CD8-positive, alpha-beta memory T cell (primary cell): ENCODE measurements at places on chromosomes 11 and 22.

GRCh38 chr22:49491726-49492125, 335.9 kb downstream of the BRD1 start:
- DNase-seq, result no peak

DNA sequence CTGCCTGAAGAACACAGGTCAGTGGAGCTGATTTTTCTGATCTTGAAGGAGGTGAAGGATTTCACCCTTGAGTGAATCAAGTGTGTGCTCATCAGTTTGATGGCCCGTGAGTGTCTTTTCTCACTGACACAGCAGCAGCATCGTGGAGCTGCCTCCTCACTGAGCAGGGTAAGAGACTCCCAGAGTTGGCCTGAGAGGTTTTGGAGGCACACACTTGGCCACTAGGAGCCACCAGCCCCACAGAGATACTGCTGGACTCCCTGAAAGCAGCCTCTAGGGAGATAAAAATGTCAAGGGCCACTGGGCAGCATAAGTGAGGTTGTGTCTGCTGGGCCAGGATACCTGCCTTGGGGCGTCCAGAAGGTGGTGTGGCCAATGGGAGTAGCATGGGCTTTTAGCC, 245.4 kb downstream of the GRIK4 start:
- no peak for DNase-seq

DNA sequence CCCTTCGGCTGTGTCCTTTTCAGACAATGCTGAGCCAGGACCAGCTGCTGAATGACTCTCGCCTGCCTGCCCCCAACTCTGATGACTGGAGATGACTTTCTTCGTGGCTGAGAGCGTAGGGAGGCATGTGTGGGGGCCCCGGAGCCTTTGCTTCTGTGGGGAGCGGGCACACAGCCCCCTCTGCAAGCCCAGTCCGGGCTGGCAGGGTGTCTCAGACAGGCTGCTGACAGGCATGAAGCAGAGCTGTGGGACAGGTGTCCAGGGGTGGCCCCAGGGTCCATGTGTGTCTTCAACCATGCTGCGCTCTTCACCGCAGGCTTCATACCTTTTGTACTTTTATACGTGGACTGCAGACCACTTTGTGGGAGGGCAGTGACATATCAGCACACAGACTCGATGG, 16.6 kb downstream of the CYB5R2 start:
- DNase-seq, result no peak

- DNase-seq, result no peak
These were observed 61.2 kb downstream of the TBC1D22A start for GRCh38 chr22:46823654-46824053.

DNA sequence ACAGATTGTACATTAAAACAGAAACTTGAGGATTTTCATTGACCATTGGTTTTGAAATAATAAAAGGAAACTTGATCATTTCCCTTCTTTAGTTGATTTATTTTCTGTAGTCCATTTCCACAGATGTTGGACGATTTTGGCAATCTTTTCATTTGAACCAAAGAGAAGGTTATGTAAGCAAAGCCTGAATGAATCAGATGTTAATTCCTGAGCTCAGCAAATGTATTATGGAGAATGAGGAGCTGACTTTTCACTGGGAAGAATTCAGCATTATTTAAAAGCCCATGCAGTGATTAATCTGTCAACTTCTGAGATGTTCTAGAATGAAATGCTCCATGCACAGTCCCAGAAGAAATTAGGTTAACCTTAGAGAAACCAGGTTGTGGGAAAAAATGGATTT, 29.0 kb downstream of the ELMOD1 start:
- no peak for DNase-seq

GRCh38 chr11:31127290-31127689, 242.2 kb downstream of the DCDC1 start:
- no peak for DNase-seq

GRCh38 chr11:104332110-104332509, 168.2 kb upstream of the PDGFD start:
- no peak for DNase-seq

DNA sequence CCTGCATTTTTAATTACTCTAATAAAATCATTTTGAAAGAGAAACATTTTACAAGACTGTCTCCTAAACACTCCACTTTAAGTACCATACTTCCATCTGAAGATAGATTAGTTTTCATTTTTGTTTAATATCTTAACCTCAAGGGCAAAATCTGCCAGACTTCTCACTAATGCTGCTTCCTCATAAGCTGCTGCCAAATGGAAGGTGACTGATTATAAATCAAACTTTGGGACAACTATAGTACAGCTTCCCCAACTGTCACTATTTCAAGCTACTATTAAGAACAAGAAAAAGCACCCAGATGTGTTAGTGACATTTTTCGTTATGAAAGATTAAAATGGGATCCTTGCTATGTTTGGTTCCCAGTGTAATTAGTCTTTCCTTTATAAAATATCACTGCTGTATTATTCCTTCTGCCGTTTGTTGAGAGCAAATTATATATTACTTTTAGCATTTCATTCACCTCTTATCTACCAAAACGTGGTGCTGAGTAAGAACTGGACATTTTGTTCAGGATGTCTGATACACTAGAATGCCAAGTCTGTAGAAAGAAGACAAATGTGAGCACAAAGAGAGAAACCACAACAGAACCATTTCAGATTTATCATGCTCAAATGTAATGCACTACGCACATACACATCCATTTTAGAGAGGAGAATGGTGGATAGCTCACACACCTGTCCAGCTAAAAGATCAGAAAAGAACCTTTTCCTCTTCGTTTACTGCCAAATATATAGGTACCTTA, 312.2 kb upstream of the C11orf87 start:
- no peak for DNase-seq

- DNase-seq, result no peak
These were observed 196.3 kb upstream of the ARHGAP20 start for GRCh38 chr11:110908401-110909105.

DNA sequence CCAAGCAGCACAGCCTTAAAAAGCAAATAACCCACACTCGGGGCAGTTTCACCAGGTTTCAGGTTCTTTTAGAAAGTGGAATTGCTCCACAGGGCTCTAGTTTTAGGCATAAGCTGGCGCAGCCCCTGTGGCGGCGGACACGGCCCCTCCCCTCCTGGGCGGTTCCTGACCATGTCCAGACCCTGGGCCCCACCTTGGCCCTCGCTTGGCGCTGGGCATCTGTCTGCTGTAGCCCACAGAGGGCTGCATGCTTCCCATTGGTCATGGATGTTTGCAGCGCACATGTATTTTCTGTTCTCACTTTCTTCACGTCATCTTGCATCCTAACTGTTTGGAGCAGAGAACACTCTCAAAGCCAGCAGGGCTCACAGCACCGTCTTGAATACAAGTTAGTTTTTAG, 244.3 kb downstream of the BRD1 start:
- no peak for DNase-seq

GRCh38 chr11:7901319-7901854, 29.7 kb downstream of the OR10A6 start:
- DNase-seq, result no peak
